ENCODE measurements at places on chromosomes 2 and 18. TPM values are rescaled to one million over a fixed set of nuclear protein-coding genes. Genes with fewer than 3 reads are reported as not detected.

DNA sequence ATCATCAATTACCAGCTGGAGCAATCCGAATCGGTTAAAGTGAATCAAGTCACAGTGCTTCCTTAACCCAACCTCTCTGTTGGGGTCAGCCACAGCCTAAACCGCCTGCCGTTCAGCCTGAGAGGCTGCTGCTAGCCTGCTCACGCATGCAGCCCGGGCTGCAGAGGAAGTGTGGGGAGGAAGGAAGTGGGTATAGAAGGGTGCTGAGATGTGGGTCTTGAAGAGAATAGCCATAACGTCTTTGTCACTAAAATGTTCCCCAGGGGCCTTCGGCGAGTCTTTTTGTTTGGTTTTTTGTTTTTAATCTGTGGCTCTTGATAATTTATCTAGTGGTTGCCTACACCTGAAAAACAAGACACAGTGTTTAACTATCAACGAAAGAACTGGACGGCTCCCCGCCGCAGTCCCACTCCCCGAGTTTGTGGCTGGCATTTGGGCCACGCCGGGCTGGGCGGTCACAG, 496 bp upstream of the ITGA4 start:
- no peaks in the 10 kb centered on the region for H3K36me3 ChIP-seq
- H3K4me1 ChIP-seq: 0 out of 2 replicates have a peak, but pooled peaks cover 2% of the 10 kb centered on the region
- H3K27ac ChIP-seq: peak overlapping the region; percentile 60
- H3K27me3 ChIP-seq: no peaks in the 10 kb centered on the region

DNA sequence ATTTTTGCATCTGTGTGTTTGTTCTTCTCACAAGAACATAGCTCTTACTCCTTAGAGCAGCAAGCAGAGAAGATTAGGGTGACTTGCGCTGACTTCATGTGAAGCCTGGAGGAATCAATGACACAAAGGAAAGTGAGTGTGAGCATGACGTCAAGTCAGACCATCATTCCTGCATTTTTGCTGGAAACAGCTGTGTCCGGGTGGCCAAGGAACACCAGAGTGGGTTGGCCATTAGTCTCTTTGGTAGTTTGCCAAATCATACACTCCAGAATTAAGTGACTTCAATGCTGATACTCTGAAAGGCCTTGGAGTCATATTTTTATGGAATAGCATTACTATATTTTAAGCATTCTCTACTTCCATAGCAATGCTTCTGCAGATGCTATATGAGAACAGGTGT, 597.2 kb downstream of the DCDC2C start:
- H3K4me1 ChIP-seq: no peaks in the 10 kb centered on the region
- no peaks in the 10 kb centered on the region for H3K36me3 ChIP-seq
- no peak overlapping the region for H3K27ac ChIP-seq
- no peak for DNase-seq

DNA sequence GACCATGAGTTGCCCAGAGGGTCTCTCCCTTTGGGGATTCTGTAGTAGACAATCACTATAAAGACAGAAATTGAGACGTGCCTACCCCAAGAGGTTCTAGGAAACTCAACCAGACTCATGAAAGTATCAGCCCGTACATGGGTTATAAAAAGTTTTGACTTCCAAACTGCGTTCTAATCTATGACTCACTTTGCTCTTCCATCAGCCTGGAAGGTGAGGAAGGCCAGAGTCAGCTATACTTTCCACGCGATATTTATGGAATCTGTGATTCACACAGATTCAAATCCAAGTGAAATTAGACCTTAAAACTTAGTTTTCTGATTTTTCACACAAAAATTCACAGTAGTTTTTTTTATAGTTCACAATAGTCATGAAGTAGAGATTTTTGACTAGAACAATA, 7.7 kb upstream of the LYPD1 start:
- H3K27me3 ChIP-seq: no peaks in the 10 kb centered on the region
- no peak overlapping the region for H3K27ac ChIP-seq
- no peaks in the 10 kb centered on the region for H3K36me3 ChIP-seq
- no peak overlapping the region for H3K4me3 ChIP-seq
- H3K4me1 ChIP-seq: peaks cover 5% of the 10 kb centered on the region
- peak; percentile 86 for DNase-seq

DNA sequence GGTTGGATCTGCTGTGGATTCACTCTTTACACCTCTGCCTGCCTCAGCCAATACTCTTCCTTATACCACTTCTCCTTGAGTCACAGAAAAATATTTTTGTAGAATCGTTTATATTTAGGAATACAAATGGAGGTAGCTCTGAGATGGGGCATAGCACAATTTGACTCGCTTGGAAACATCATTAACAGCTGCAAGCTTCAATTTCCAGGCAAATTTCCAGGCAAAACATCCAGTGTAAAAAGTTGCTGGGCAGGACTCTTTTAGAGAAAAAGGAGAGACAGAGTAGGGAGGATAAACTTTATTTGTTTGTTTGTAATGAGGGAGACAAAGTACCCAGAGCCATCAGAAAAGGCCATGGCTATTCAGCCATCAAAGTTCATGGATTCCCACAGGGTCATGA, 74.4 kb upstream of the SOX11 start:
- H3K27me3 ChIP-seq: no peaks in the 10 kb centered on the region
- H3K36me3 ChIP-seq: no peaks in the 10 kb centered on the region
- H3K27ac ChIP-seq: no peak overlapping the region
- no peaks in the 10 kb centered on the region for H3K4me1 ChIP-seq
- DNase-seq: no peak

GRCh38 chr2:195696012-195696411, 39.0 kb downstream of the SLC39A10 start:
- DNase-seq: no peak
- no peak overlapping the region for H3K27ac ChIP-seq
- no peaks in the 10 kb centered on the region for H3K27me3 ChIP-seq
- H3K4me3 ChIP-seq: no peak overlapping the region

DNA sequence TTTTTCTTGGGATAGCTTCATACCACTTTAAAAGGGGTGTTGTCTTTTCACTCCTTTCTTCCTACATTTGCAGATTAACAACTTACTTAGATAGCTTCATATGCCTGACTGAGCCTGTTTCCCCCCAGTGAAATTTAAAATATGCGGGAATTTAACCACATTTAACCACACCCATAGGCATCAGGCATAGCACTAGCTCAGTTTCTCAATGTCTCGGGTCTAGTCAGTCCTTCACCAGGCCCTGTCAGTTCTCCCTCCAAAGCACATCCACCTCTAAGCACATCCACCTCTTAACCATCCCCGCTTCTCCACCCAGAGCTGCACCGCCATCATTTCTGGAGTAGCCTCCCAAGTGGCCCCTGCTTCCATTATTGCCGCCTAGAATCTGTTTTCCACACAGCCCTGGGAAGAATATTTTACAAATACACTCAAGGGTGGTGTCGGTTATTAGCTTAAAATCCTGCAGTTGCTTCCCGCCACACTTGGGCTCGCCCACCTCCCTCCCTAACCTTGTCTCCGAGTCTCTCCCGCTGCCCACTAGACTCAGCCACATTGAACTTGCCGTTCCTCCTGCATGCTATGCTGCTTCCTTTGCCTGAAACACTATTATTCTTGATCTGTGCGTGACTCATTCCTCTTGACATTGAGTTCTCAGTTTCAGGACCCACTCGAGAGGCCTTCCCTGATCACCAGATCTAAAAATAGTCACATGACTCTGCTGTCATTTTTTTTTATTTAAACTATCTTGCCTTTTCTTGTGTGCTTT, 68.3 kb downstream of the SPTBN1 start:
- peaks cover 16% of the 10 kb centered on the region for H3K36me3 ChIP-seq
- no peak overlapping the region for H3K4me3 ChIP-seq
- no peak overlapping the region for H3K27ac ChIP-seq
- H3K27me3 ChIP-seq: no peaks in the 10 kb centered on the region
- H3K4me1 ChIP-seq: peaks cover 12% of the 10 kb centered on the region

- no peaks in the 10 kb centered on the region for H3K27me3 ChIP-seq
- peaks cover 2% of the 10 kb centered on the region for H3K4me1 ChIP-seq
- DNase-seq: no peak
- H3K4me3 ChIP-seq: no peak overlapping the region
- H3K36me3 ChIP-seq: peaks cover 38% of the 10 kb centered on the region
Measured at GRCh38 chr18:76357174-76357573, 137.9 kb downstream of the ZNF516 start.

DNA sequence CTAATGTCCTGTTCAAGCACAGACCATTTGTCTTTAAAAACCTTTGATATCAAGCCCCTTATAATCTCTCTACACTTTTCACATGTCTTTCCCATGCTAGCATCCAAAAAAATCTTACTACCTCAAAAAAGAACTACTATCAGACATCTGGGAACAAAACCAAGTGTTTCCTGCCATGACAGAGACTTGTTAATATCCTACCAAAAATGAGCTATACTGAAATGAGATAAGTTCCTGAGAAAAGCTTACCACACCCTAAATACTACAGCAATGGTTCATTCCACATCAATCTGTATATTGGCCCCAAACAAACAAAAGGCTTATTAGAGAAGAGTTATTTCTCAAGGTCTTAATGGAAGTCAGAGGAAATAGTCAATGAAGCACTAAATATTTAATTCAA, 230.1 kb downstream of the DYM start:
- H3K36me3 ChIP-seq: 0 out of 2 replicates have a peak, but pooled peaks cover 2% of the 10 kb centered on the region
- no peak for DNase-seq
- H3K27ac ChIP-seq: no peak overlapping the region
- H3K4me1 ChIP-seq: peaks cover 2% of the 10 kb centered on the region
- H3K27me3 ChIP-seq: no peaks in the 10 kb centered on the region

GRCh38 chr2:113861740-113862139, 28.1 kb upstream of the ACTR3 start:
- H3K27ac ChIP-seq: no peak overlapping the region
- H3K4me1 ChIP-seq: peaks cover 4% of the 10 kb centered on the region
- DNase-seq: no peak

- H3K27me3 ChIP-seq: peaks cover 23% of the 10 kb centered on the region
- no peak overlapping the region for H3K27ac ChIP-seq
- no peak overlapping the region for H3K4me3 ChIP-seq
- DNase-seq: peak; percentile 56
- H3K4me1 ChIP-seq: peaks cover 4% of the 10 kb centered on the region
- no peaks in the 10 kb centered on the region for H3K36me3 ChIP-seq
Measured at GRCh38 chr18:62437235-62438017, 85.4 kb upstream of the ZCCHC2 start.

GRCh38 chr18:77054288-77054605, 78.3 kb downstream of the MBP start:
- H3K4me3 ChIP-seq: no peak overlapping the region
- peak overlapping the region; percentile 66 for H3K27ac ChIP-seq
- no peak for DNase-seq
- peaks cover 19% of the 10 kb centered on the region for H3K4me1 ChIP-seq
- H3K27me3 ChIP-seq: no peaks in the 10 kb centered on the region
- no peaks in the 10 kb centered on the region for H3K36me3 ChIP-seq

DNA sequence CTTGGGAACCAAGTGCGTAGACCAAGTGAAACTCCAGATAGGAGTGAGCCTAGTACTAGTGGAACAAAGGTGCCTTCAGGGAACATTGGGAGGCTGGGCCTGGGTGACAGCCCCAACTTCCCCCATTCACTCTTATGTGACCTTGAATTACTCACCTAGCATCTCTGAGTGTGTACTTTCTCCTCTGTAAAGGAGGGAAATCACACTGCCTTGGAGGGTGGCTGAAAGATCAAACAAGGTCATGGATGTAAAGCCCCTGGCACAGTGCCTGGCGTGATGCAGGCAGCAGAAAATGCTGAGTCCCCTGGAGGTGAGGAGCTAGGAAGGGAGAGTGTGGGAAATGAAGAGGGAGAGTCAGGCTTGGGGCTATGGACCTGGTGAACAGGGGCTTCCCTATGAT, 45.9 kb downstream of the MARCO start:
- no peaks in the 10 kb centered on the region for H3K4me1 ChIP-seq
- no peak for DNase-seq
- no peak overlapping the region for H3K27ac ChIP-seq
- H3K36me3 ChIP-seq: no peaks in the 10 kb centered on the region

DNA sequence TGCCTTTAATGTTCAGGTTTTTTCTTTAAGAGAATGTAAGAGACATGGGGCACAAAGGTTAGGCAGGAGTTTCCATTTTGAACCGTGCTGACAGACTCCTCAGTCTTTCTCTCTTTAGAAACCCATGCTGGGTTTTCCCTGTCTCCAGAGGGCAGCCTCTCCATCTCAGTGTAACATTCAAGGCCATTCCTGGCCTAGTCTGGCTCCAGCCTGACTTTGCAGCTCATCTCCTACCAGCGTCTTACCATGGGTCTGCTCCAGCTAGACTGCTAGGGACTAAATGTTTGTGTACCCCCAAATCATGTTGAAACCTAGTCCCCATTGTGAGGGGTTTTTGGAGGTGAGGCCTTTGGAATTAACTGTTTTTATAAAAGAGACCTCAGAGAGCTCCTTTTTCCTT, 9.8 kb upstream of the CLIP4 start:
- H3K4me1 ChIP-seq: peaks cover 8% of the 10 kb centered on the region
- no peaks in the 10 kb centered on the region for H3K27me3 ChIP-seq
- no peak overlapping the region for H3K4me3 ChIP-seq
- H3K27ac ChIP-seq: no peak overlapping the region

- no peaks in the 10 kb centered on the region for H3K27me3 ChIP-seq
- peak overlapping the region; percentile 65 for H3K27ac ChIP-seq
- peak; percentile 99 for DNase-seq
Measured at GRCh38 chr2:12819103-12819475, 102.4 kb downstream of the TRIB2 start.

- no peaks in the 10 kb centered on the region for H3K27me3 ChIP-seq
- DNase-seq: no peak
- peaks cover 6% of the 10 kb centered on the region for H3K36me3 ChIP-seq
- H3K27ac ChIP-seq: no peak overlapping the region
Measured at GRCh38 chr2:238075397-238075796, 14.6 kb downstream of the SCLY start.

GRCh38 chr2:16202266-16203020, 262.1 kb downstream of the MYCN start:
- no peaks in the 10 kb centered on the region for H3K4me1 ChIP-seq
- DNase-seq: no peak
- no peak overlapping the region for H3K4me3 ChIP-seq
- no peaks in the 10 kb centered on the region for H3K36me3 ChIP-seq
- H3K27ac ChIP-seq: no peak overlapping the region
- H3K27me3 ChIP-seq: no peaks in the 10 kb centered on the region

- no peaks in the 10 kb centered on the region for H3K36me3 ChIP-seq
- DNase-seq: no peak
- H3K27ac ChIP-seq: no peak overlapping the region
- no peak overlapping the region for H3K4me3 ChIP-seq
Measured at GRCh38 chr2:61173116-61173515, 11.1 kb downstream of the C2orf74 start.

- peak; percentile 6 for DNase-seq
- H3K36me3 ChIP-seq: no peaks in the 10 kb centered on the region
- H3K27me3 ChIP-seq: no peaks in the 10 kb centered on the region
Measured at GRCh38 chr2:168948621-168949212, 47.6 kb downstream of the G6PC2 start.

GRCh38 chr18:62634979-62635630, 80.2 kb upstream of the PHLPP1 start:
- H3K4me1 ChIP-seq: no peaks in the 10 kb centered on the region
- no peak overlapping the region for H3K27ac ChIP-seq

GRCh38 chr2:154452906-154453493, 245.5 kb upstream of the KCNJ3 start:
- H3K4me3 ChIP-seq: no peak overlapping the region
- no peaks in the 10 kb centered on the region for H3K36me3 ChIP-seq
- H3K4me1 ChIP-seq: no peaks in the 10 kb centered on the region
- H3K27ac ChIP-seq: no peak overlapping the region

The GAREM1 gene
- total RNA-seq: 2.3 TPM

The ALLC gene
- not detected for total RNA-seq

The C2orf66 gene
- not detected for total RNA-seq

The CNDP1 gene
- not detected for total RNA-seq

The PAX3 gene
- not detected for total RNA-seq

The CRIM1 gene
- total RNA-seq: 490 TPM

The SERPINB13 gene
- total RNA-seq: not detected

The DSG1 gene
- not detected for total RNA-seq

The STPG4 gene
- total RNA-seq: 0.28 TPM

The ERICH2 gene
- total RNA-seq: not detected

The IL36RN gene
- total RNA-seq: not detected

The RNF181 gene
- 498 TPM for total RNA-seq

All from IMR-90 (cell line).